ENCODE measurements at places on chromosomes 13 and 19.

DNA sequence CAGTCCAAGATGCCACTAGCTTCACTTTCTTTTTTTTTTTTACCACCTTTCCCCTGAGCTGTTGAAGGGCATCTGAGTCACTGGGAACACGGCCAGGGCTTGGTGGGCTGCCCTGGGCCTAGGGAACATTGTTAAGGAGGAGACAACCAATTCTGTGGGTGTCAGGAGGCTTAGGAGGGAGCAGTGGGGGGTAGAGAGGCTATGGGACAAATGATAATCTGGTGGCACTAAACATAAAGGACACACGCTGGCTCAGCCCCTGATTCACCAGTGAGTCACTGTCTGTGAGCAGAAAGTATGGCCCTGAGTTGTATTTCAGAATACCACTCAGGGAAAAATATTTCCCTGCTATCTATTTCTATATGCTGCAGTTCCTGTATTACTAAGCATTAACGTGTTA is 207.8 kb downstream of the DCLK1 start:
- DNase-seq: peak; percentile 95

GRCh38 chr13:36533806-36534205 is 101.5 kb downstream of the CCNA1 start:
- no peak for DNase-seq

DNA sequence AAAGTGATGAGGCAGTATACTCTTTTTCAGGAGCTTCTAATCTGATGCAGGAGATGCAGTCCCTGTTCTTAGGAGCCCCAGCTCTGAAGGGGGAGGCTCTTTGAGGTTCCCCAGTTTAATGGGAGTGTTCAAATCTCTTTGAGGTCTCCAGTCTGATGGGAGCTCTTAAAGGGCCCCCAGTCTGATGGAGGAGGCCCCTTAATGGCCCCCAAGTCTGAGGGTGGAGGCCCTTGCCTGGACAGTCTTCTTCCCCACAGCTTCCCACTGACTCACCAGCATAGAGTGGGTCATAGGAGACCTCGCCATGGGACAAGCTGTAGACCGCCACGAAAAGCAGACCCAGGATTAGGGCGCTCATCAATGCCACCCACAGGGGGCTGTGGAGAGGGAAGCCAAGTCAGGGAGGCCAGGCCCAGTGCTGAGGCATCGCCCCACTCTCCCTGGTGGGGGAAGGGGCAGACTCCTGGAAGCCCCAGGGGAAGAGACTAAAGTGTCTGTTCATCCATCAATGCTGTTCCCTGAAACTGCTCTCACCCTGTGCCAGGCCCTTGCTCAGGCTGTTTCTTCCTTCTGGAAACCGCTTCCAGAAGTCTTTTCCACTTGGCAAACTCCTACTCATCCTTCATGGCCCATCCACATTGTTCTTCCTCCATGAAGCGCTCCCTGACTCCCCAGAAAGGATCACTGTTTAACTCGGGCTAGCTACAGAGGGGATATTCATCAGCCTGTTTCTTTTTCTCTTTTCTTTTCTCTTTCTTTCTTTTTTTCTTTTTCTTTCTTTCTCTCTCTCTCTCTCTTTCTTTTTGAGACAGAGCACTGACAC is 2.1 kb downstream of the TM6SF2 start:
- no peak for DNase-seq

DNA sequence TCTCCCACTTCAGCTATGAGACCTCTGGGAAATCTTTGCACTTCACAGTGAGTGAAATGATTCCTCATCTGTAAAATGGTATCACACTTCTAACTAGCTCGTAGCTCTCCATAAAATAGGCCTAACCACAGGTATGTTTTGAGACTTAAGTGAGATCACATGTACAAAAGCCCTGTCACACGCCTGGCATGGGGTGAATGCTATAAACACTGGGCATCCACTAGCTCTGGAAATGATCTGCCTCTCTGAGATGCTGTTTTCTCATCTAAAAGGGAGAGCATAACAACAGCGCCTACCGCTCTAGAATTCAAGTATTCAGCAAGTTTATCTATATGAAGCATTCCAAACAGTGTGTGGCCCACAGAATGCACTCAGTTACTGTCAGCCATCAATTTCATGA is 2.2 kb downstream of the AKT2 start:
- DNase-seq: peak; percentile 24

DNA sequence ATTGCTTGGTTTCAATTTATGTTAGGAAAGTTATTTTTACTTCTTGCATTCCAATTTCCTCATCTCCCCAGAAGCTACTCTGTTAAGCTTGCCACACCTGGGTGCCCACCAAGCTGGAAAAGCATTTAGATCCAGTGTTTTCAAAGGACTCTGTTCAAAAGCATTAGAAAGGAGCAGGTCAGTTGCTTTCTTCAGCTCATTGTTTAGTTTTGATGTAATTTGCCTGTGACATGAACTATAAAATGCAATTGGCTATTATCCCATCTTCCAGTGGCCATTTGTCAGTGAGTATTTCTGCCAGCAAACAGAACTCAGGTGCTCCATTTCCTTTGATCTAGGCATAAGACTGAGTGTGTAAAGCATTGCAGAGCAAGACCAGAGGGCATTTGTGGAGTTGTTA is 46.7 kb upstream of the RNF113B start:
- no peak for DNase-seq

- DNase-seq: no peak
Measured at GRCh38 chr19:23547816-23548430, 139.1 kb downstream of the ZNF675 start.

GRCh38 chr13:85564598-85564997 is 234.6 kb downstream of the SLITRK6 start:
- DNase-seq: no peak

DNA sequence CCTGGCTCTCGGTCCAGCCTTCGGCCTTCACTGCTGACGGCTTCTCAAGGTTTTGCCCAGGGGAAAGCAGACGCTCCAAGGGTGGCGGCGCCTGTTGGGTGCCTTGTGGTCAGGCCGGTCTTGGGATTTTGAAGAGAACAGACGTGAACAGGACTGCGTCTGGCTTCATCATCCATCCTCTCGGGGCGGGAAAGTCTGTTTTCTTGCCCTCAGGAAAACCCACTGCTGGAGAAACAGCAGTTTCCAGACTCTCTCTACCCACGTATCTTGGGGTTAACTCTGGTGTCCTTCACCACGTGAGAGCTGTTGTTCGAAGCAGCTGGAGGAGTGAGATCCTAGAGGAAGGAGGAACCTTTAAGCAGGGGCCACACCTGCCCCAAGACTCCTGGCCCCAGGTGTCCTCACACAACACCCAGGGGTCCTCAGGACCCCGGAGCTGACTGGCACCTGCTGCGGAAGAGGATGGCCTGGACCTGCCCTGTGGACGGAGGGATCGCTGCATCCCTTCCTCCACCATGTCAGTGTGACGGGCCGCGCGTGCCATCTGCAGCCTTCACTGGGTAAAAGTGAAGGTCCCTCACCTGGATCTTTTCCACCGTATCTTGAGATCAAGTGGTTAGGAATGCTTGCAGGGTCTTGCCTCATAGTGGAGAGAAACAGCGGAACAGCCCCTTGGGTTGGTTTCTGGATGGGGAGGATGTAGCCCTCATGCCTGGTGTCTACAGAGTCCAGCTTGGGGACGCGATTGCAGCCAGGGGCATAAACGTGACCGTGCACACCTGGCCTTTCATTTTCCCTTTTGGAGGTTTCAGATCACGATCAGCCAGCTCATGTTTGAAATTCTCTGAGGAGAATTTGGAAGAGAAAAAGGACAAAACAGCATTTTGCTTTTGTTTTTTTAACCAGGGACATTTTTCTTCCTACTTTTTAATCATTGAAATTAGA is 69.5 kb upstream of the MCF2L start:
- DNase-seq: no peak

DNA sequence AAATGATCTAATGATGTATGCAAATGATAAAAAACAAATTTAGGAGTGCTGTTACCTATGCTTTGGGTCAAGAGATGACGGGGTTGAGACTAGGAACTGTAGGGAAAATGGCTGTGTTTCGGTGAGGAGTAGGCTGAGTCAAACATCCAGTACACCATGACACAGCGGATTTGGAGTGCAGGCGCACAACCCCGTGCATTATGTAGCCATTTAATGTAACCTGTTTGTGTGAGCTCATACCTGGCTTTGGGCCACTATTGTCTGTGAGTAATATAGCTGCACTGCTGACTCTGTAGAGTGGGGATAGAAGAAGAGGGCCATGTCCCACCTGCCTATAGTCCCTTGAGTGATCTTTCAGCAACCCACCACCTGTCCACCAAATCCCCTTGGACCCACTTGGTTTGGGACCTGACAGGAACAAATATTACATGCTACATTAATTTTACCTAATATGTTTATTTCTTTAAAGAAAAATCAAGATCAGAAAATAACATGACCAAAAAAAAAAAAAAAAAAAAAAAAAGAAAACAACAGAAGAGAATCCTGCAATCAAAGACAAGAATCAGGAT is 95.5 kb upstream of the KLHL1 start:
- DNase-seq: no peak

- peak; percentile 48 for DNase-seq
Measured at GRCh38 chr13:66323745-66324347, 906.3 kb downstream of the PCDH9 start.

GRCh38 chr13:97432232-97432916 is 1.6 kb upstream of the RAP2A start:
- DNase-seq: no peak

GRCh38 chr13:48985756-48986155 is 10.0 kb downstream of the FNDC3A start:
- no peak for DNase-seq

- DNase-seq: peak; percentile 77
Measured at GRCh38 chr13:61728471-61728870, 312.8 kb upstream of the PCDH20 start.

DNA sequence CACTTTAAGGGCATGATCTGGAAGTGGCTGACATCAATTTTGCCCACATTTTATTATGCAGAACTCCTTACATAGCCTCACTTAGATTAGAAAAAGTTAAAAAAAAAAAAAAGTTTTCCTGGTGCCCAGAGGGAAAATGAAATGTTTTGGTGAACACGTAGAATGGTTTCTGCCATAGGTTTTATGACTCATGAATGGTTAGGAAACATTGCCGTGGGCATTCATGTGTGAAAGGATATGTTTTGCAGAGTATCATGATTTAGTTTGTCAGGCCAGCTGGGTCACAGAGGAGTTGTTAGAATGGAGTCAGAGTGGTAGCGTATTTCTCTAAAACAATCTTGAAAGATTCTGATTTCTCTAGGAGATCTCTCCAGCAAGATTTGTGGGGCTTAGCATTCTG is 133.8 kb downstream of the MRPL57 start:
- DNase-seq: no peak

- peak; percentile 86 for DNase-seq
Measured at GRCh38 chr13:43908156-43909126, 28.7 kb downstream of the LACC1 start.

DNA sequence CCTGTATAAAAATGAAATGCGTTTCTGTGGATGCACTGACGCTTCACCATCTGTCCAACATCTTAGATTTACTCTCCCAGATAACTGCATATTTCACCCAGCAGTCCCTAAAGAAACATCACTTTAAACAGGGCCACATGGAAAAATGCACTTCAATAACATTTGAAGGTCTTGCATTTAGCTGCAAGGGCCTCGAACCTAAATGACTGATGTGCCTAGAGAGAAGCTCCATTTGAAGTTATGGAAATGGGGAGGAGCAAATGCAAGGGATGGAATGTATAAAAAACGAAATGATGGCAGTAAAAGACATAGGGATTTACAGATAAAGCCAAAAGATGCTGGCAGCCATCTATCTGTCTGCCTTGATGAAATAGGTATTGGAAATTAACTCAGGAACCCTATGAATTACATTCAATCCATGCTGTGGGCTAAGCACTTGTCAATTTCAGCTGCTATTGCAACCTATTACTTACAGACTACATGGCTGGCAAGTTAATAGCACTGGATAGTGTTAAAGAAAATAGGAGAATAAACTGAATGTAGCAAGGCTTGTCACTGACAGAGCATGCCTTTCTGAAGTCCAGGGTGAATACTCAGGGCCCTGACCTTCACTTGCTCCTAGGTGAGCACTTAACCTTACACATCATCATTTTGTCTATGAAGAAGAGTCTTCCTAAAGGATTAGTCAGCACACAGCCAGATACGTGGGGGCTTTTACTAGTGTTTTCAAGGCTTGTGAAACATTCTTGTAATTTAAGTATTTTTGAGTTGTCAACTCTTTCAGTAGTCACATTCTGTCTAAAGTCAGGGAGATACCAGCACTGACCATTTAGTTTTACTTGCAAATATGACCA is 963.4 kb downstream of the PCDH17 start:
- DNase-seq: no peak

GRCh38 chr19:56146904-56147303 is 5.8 kb downstream of the ZNF444 start:
- DNase-seq: no peak

DNA sequence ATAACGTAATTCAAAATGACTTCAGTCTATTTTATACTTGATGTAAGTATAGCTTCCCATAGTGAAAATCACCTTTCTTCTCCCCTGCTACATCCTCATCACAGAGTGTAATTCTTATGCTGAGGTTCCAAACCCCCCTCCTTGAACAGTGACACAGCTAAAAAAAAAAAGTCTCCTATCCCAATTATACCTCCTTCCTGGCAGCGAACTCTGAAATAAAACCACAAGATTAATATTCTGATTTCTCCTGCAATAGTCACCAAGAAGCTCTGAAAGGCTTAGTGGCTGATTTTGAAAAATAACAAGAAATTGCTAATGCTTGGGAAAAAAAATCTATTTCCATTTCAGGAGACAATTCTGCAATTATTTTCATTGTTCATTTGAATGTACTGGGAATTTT is 36.3 kb downstream of the EFNB2 start:
- DNase-seq: no peak

GRCh38 chr13:28872427-28873176 is 52.5 kb downstream of the MTUS2 start:
- DNase-seq: no peak

GRCh38 chr13:33882804-33883203 is 64.9 kb downstream of the RFC3 start:
- no peak for DNase-seq

DNA sequence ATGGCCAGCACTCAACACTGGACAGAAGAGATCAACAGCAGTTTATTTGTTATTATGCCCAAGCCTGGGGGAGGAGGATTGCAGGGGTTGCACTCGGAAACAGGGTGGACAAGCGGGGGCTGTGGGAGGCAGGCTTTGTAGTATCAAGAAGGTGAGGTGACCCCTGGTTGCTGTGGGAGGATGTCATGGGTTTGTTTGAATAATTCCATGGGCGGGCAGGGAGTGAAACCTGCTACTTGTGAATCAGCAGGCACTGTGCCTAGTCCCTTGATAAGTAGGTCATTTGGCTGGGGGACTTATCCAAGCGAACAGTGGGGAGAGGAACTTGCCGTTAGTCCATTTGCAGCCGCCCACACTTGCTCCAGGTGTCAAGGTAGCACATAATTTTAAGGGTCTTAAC is 84.4 kb upstream of the KCTD15 start:
- no peak for DNase-seq

- no peak for DNase-seq
Measured at GRCh38 chr13:71752775-71753513, 114.1 kb downstream of the DACH1 start.

- no peak for DNase-seq
Measured at GRCh38 chr19:19661675-19662251, 1.7 kb downstream of the ATP13A1 start.

GRCh38 chr13:76683854-76684253 is 202.4 kb downstream of the KCTD12 start:
- DNase-seq: peak; percentile 28

- DNase-seq: no peak
Measured at GRCh38 chr19:2574971-2575630, 99.2 kb downstream of the GADD45B start.

- no peak for DNase-seq
Measured at GRCh38 chr13:110850006-110850405, 64.9 kb downstream of the ANKRD10 start.
